Pancreas (tissue), 10 donors: ENCODE measurements at places on chromosomes 13 and 19. TPM values are rescaled to one million over a fixed set of nuclear protein-coding genes. Genes with fewer than 3 reads are reported as not detected.

- no peak for DNase-seq
- H3K27ac ChIP-seq = no peak overlapping the region
These were observed 113.3 kb upstream of the KL start for GRCh38 chr13:32902874-32903273.

- no peak overlapping the region for H3K27ac ChIP-seq
- H3K4me3 ChIP-seq = no peak overlapping the region
- no peaks in the 10 kb centered on the region for H3K4me1 ChIP-seq
- H3K27me3 ChIP-seq = no peaks in the 10 kb centered on the region
These were observed 10.9 kb downstream of the SLC46A3 start for GRCh38 chr13:28707629-28708427.

GRCh38 chr19:40006273-40006691 is 9.4 kb downstream of the ZNF546 start:
- no peaks in the 10 kb centered on the region for H3K27me3 ChIP-seq
- no peak overlapping the region for H3K4me3 ChIP-seq
- DNase-seq = no peak
- H3K36me3 ChIP-seq = no peaks in the 10 kb centered on the region
- H3K4me1 ChIP-seq = no peaks in the 10 kb centered on the region

GRCh38 chr19:8456064-8456463 is 11.3 kb downstream of the HNRNPM start:
- no peak for DNase-seq
- H3K36me3 ChIP-seq = no peaks in the 10 kb centered on the region
- H3K27me3 ChIP-seq = no peaks in the 10 kb centered on the region
- no peak overlapping the region for H3K4me3 ChIP-seq
- no peak overlapping the region for H3K27ac ChIP-seq
- peaks cover 36% of the 10 kb centered on the region for H3K4me1 ChIP-seq

GRCh38 chr13:97140611-97141010 is 81.5 kb upstream of the MBNL2 start:
- H3K36me3 ChIP-seq = no peaks in the 10 kb centered on the region
- no peaks in the 10 kb centered on the region for H3K27me3 ChIP-seq
- no peak for DNase-seq
- H3K4me1 ChIP-seq = peaks cover 5% of the 10 kb centered on the region
- no peak overlapping the region for H3K27ac ChIP-seq

DNA sequence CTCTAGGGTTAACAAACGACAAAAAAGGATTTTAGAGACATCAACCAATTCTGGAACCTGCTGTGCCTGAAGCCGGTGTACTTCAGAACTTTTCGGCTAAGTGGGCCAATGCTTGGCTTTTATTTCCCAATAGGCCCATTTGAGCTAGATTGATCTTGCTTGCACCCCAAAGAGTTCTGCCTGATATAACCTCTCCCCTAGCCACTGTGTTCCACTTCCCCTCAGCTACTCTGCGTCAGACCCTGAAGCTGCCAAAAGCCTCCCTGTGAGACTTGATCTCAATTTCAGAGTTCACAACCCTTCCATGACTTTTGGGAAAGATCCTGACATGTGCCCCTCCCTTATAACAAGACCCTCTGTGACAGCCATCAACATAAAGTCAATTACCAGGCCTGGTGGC is 5.6 kb upstream of the SIGLEC14 start:
- no peak overlapping the region for H3K27ac ChIP-seq
- no peak for DNase-seq
- no peaks in the 10 kb centered on the region for H3K36me3 ChIP-seq

DNA sequence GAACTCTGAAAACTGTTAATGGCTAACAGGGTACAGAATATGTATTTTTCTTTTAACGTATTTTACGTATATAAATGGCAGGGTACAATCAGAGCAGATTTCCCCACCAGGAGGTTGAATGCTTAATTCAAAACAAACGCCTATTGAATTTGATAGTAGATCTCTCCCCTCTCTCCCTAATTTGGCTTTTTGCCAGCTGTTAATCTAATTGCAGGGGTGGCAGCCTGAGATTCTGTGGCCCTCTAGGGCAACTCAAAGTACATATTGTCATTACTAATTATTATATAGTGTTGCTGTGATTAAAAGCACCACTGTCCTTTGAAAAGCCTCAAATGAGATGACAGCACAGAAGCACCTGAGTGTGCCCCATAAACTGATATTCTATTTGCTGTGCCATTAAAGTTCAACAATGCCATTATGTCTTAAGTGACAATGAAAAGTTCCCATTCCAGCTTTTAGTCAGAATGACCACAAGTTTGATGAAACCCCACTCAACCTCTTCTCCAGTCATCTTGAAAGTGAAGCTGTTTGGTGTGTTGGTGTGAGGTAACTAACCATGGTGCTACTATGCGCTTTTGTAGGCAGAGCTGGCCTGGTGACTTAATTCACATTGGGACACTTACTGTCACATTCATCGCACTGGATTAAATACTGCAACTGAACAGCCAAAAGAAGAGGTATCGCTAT is 351.4 kb downstream of the KCNRG start:
- H3K27me3 ChIP-seq = no peaks in the 10 kb centered on the region
- H3K4me1 ChIP-seq = peaks cover 10% of the 10 kb centered on the region
- DNase-seq = no peak
- H3K4me3 ChIP-seq = peak overlapping the region; percentile 30
- no peaks in the 10 kb centered on the region for H3K36me3 ChIP-seq

- peak overlapping the region; percentile 95 for H3K27ac ChIP-seq
- DNase-seq = peak; percentile 83
- no peaks in the 10 kb centered on the region for H3K36me3 ChIP-seq
- peaks cover 3% of the 10 kb centered on the region for H3K4me1 ChIP-seq
- H3K27me3 ChIP-seq = no peaks in the 10 kb centered on the region
These were observed 807 bp downstream of the MISP3 start for GRCh38 chr19:14073261-14073924.

DNA sequence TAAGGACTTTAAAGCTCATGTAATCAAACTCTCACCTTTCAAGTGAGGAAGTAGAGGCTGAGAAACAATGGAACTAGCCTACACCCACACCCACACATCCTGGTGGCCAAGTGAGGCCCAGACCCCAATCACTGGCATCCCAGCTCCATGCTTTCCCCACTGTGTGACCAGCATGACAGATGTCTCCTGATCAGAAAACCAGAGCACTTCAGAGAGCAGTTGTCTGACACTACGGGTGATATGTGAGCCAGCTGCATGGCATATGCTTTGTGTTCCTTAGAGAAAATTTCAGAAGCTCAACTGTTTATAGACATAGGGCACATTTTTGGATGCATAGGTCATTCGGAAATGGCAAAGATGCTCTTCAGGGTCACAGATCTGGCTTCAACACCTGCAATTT is 315.2 kb downstream of the NDFIP2 start:
- no peak overlapping the region for H3K4me3 ChIP-seq
- no peak for DNase-seq
- no peaks in the 10 kb centered on the region for H3K36me3 ChIP-seq
- H3K27ac ChIP-seq = no peak overlapping the region
- no peaks in the 10 kb centered on the region for H3K4me1 ChIP-seq

- no peaks in the 10 kb centered on the region for H3K36me3 ChIP-seq
- no peak overlapping the region for H3K4me3 ChIP-seq
- peaks cover 13% of the 10 kb centered on the region for H3K4me1 ChIP-seq
- no peak for DNase-seq
- no peaks in the 10 kb centered on the region for H3K27me3 ChIP-seq
These were observed 45.1 kb upstream of the SPRY2 start for GRCh38 chr13:80386002-80386401.

DNA sequence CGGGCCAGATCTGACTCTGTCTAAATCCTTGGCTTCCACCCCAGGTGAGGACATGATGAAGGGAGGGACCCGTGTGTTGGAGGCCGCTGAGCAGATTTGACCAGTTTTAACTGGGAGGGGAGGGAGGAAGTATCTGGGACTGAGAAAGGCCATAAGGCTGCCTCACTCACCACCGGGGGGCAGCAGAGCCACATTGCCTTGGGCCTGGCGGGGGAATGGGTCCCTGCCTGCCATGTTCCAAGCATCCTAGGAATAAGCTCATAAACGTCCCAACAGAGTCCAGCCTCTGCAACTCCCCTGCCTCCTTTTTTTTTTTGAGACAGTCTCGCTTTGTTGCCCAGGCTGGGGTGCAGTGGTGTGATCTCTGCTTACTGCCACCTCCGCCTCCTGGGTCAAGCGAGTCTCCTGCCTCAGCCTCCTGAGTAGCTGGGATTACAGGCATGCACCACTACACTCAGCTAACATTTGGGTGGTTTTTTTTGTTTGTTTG is 15.5 kb downstream of the MAST3 start:
- peaks cover 17% of the 10 kb centered on the region for H3K4me1 ChIP-seq
- no peaks in the 10 kb centered on the region for H3K36me3 ChIP-seq
- peak; percentile 87 for DNase-seq
- no peak overlapping the region for H3K4me3 ChIP-seq
- no peak overlapping the region for H3K27ac ChIP-seq
- no peaks in the 10 kb centered on the region for H3K27me3 ChIP-seq

- no peaks in the 10 kb centered on the region for H3K27me3 ChIP-seq
- no peaks in the 10 kb centered on the region for H3K36me3 ChIP-seq
- DNase-seq = no peak
- H3K4me3 ChIP-seq = no peak overlapping the region
- H3K4me1 ChIP-seq = no peaks in the 10 kb centered on the region
These were observed 94.1 kb downstream of the ATP11A start for GRCh38 chr13:112783978-112784371.

GRCh38 chr13:27012482-27013197 is 159.0 kb downstream of the USP12 start:
- no peak overlapping the region for H3K27ac ChIP-seq
- no peaks in the 10 kb centered on the region for H3K4me1 ChIP-seq
- no peak for DNase-seq
- no peak overlapping the region for H3K4me3 ChIP-seq
- no peaks in the 10 kb centered on the region for H3K36me3 ChIP-seq
- no peaks in the 10 kb centered on the region for H3K27me3 ChIP-seq

DNA sequence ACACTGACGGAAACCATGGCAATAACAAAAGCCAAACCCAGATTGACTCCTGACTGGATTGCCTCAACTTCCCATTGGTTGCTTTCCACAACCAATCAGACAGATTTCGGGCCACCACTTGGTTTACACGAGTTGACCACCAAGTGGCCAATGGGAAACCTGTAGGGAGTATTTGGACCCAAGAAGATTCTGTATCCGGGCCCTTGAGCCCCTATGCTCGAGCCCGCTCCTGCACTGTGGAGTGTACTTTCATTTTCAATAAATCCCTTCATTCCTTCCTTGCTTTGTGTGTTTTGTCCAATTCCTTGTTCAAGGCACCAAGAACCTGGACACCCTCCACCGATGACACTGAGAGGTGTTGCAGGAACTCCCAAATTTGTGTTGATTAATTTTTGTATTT is 24.1 kb upstream of the URI1 start:
- DNase-seq = no peak
- no peaks in the 10 kb centered on the region for H3K36me3 ChIP-seq
- H3K4me1 ChIP-seq = no peaks in the 10 kb centered on the region
- H3K27me3 ChIP-seq = no peaks in the 10 kb centered on the region

GRCh38 chr13:73259061-73260017 is 200.5 kb downstream of the KLF5 start:
- no peak for DNase-seq
- no peak overlapping the region for H3K27ac ChIP-seq
- no peaks in the 10 kb centered on the region for H3K4me1 ChIP-seq
- no peaks in the 10 kb centered on the region for H3K27me3 ChIP-seq

GRCh38 chr13:68535329-68535728 is 1305.2 kb upstream of the PCDH9 start:
- H3K4me3 ChIP-seq = no peak overlapping the region
- DNase-seq = no peak
- H3K4me1 ChIP-seq = no peaks in the 10 kb centered on the region

GRCh38 chr13:83272076-83272475 is 610.2 kb downstream of the SLITRK1 start:
- H3K4me3 ChIP-seq = no peak overlapping the region
- DNase-seq = no peak
- no peaks in the 10 kb centered on the region for H3K27me3 ChIP-seq

DNA sequence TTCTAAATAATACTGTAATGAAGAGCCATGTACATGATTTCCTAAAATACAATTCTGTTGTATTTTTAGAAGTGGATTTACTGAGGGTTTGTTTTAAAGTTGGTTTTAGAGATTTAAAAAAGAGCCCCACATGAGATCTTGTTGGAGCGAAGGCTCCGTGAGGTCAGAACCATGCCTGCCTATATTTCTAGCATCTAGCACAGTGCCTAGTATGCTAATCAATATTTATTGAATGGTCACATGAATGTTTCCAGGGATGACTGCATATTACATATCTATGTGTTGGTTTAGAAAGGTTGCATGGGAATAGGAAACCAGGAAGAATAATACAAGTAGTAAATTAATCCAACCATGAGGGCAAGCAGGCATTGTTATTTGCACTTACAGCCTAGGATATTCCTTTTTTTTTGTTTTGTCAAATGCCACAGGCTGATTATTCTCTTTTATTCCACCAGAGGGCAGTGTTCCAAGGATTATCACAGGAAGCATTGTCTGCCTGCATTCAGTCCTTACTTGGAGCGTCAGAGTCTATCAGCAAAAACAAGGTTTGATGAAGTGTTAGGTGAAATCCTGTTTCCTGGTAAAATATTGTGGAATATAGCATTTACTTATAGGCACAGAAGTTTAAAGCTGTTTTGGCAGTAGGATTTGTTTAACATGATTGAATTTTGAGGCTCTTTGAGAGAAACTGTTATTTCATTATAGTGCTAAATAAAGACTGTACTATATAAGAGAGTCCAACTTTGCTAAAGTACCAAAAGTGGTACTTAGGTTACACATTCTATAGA is 46.8 kb downstream of the COG3 start:
- no peaks in the 10 kb centered on the region for H3K27me3 ChIP-seq
- DNase-seq = no peak
- no peak overlapping the region for H3K27ac ChIP-seq
- H3K4me1 ChIP-seq = no peaks in the 10 kb centered on the region
- H3K4me3 ChIP-seq = no peak overlapping the region

DNA sequence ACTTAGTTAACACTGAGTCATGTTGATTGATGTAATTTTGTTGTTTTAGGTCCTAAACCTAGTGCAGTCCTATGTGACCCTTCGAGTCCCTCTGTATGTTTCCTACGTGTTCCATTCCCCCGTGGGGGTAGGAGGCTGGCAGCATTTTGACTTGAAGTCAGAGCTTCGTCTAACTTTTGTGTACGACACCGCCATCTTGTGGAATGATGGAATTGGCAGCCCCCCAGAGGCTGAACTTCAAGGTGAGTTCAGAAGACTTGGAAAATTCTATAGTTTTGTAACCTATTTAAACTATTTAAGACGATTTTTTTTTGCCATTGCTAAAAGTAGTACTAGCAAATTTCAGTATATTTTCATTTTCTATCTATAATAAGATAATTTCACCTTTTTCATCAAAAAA is 117.9 kb downstream of the STOML3 start:
- no peaks in the 10 kb centered on the region for H3K27me3 ChIP-seq
- no peak overlapping the region for H3K4me3 ChIP-seq
- H3K4me1 ChIP-seq = peaks cover 28% of the 10 kb centered on the region
- H3K27ac ChIP-seq = no peak overlapping the region
- H3K36me3 ChIP-seq = no peaks in the 10 kb centered on the region

- H3K27me3 ChIP-seq = no peaks in the 10 kb centered on the region
- peak overlapping the region; percentile 48 for H3K4me3 ChIP-seq
- DNase-seq = no peak
- no peaks in the 10 kb centered on the region for H3K36me3 ChIP-seq
These were observed 7.7 kb downstream of the CDX2 start for GRCh38 chr13:27961227-27962085.

The PLVAP gene
- 40.4 TPM for total RNA-seq

The TTC9B gene
- total RNA-seq = not detected

The ZNF333 gene
- 6.7 TPM for total RNA-seq

The PLK5 gene
- not detected for total RNA-seq

The ZNF91 gene
- total RNA-seq = 31.1 TPM

The DHDH gene
- not detected for total RNA-seq

The CGB5 gene
- not detected for total RNA-seq

The SIGLEC8 gene
- total RNA-seq = 3.8 TPM

The NTF4 gene
- not detected for total RNA-seq
